Stimulated activated CD8-positive, alpha-beta memory T cell treated with anti-CD3 and anti-CD28 coated beads, Interleukin-4, amount 100 ng/mL, for 4 hours (primary cell): ENCODE measurements at places on chromosomes 13 and 19.
A peak's percentile ranks its signal among the peaks of the same experiment; 100 is the strongest.

GRCh38 chr13:63436325-63436668 is 2020.6 kb upstream of the PCDH20 start:
- DNase-seq: no peak

DNA sequence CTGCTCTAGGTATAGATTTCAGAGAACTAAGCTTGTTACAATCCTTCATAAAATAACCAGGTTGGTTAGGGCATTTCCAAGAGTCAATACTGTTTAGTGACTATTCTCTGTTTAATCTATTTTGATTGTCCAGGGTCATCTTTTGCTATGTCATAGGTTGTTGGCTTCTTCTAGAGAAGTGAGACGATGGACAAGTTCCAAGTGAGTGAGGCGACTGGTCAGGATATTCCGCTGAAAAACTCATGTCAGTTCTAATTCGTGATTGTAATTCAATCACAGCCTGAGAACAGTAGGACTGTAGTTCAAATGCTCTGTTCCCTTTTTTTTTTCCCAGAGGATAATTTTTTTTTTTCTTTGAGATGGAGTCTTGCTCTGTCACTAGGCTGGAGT is 15.8 kb upstream of the ALOX5AP start:
- DNase-seq: no peak

GRCh38 chr19:48489608-48490216 is 20.5 kb downstream of the CYTH2 start:
- DNase-seq: peak; percentile 46

DNA sequence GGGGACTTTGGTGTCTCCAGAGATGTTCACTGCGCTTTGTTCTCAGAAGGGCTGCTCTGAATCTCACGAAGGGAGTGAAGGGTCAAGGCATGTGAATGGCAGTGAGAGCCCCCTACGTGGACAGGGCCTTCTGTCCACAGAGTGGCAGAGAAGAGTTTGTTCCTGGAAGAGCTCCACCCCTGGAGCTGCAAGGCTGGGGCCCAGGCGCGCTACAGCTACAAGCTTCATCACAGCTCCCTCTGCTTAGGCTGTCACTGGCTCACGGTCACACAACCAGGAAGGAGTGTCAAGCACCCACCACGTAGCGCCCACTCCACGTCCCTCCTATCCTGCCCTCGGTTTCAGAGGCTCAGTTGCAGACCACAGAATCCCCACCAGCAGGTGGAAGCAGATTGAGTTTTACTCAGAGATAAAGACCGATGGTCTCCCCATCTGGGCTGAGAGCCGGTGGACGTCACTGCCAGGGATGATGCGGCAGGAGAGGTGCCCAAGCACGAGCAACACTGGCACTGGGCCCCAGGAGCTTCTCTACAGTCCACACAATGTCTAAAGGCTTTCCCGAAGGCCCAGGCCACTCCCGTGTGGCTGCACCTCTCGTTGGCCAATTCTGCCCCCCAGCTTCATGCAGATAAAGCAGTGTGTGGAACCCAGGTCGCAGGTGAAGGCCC is 23.0 kb upstream of the TFDP1 start:
- no peak for DNase-seq
